ENCODE measurements at places on chromosomes 2 and 18. TPM values are rescaled to one million over a fixed set of nuclear protein-coding genes. Genes with fewer than 3 reads are reported as not detected.

UGT1A10 gene
- 6.6 TPM for polyA plus RNA-seq

ST8SIA5 gene
- polyA plus RNA-seq, result 2.7 TPM

ALPI gene
- 0.49 TPM for polyA plus RNA-seq

GPR39 gene
- 4.9 TPM for polyA plus RNA-seq

SIX2 gene
- 0.62 TPM for polyA plus RNA-seq

FAM237A gene
- polyA plus RNA-seq, result not detected

TTL gene
- polyA plus RNA-seq, result 11.1 TPM

PROM2 gene
- 55.6 TPM for polyA plus RNA-seq

SCG2 gene
- polyA plus RNA-seq, result 0.30 TPM

MAP3K20 gene
- 3.9 TPM for polyA plus RNA-seq

CFC1 gene
- polyA plus RNA-seq, result not detected

HYCC2 gene
- polyA plus RNA-seq, result 4.0 TPM

MC2R gene
- polyA plus RNA-seq, result not detected

FOXD4L1 gene
- not detected for polyA plus RNA-seq

POMC gene
- 2.1 TPM for polyA plus RNA-seq

CEBPZ gene
- 45.5 TPM for polyA plus RNA-seq

CIB4 gene
- polyA plus RNA-seq, result not detected

MYCN gene
- 2.2 TPM for polyA plus RNA-seq

IL18R1 gene
- 3.6 TPM for polyA plus RNA-seq

CYP27C1 gene
- not detected for polyA plus RNA-seq

VWA3B gene
- polyA plus RNA-seq, result not detected

KIF5C gene
- 1.0 TPM for polyA plus RNA-seq

SIX3 gene
- 0.19 TPM for polyA plus RNA-seq

IL1R1 gene
- polyA plus RNA-seq, result 24.6 TPM

NOP58 gene
- 38.6 TPM for polyA plus RNA-seq

DNER gene
- 21.9 TPM for polyA plus RNA-seq

FBXO36 gene
- 3.8 TPM for polyA plus RNA-seq

MAPK4 gene
- polyA plus RNA-seq, result 9.2 TPM

PLEKHM3 gene
- 4.2 TPM for polyA plus RNA-seq

WDR35 gene
- 6.0 TPM for polyA plus RNA-seq

ALPP gene
- not detected for polyA plus RNA-seq

GCG gene
- not detected for polyA plus RNA-seq

FAM124B gene
- 0.90 TPM for polyA plus RNA-seq

FZD7 gene
- 5.6 TPM for polyA plus RNA-seq

RESP18 gene
- not detected for polyA plus RNA-seq

SLC8A1 gene
- polyA plus RNA-seq, result 12.9 TPM

HAAO gene
- 57.2 TPM for polyA plus RNA-seq

TXNDC2 gene
- polyA plus RNA-seq, result not detected

CTAGE1 gene
- not detected for polyA plus RNA-seq

SERPINB3 gene
- polyA plus RNA-seq, result 0.37 TPM

AMER3 gene
- not detected for polyA plus RNA-seq

DES gene
- 30.0 TPM for polyA plus RNA-seq

SLC40A1 gene
- 45.8 TPM for polyA plus RNA-seq

BMP10 gene
- polyA plus RNA-seq, result not detected

Measured in kidney (tissue), 22 donors.